Frontal cortex (tissue), 4 donors: ENCODE measurements at places on chromosomes 16 and 17. TPM values are rescaled to one million over a fixed set of nuclear protein-coding genes. Genes with fewer than 3 reads are reported as not detected.
A peak's percentile ranks its signal among the peaks of the same experiment; 100 is the strongest.

- no peak for DNase-seq
Measured at GRCh38 chr17:13152501-13152900, 134.7 kb upstream of the ELAC2 start.

- no peak for DNase-seq
Measured at GRCh38 chr17:29102741-29103181, 59.8 kb downstream of the PIPOX start.

DNA sequence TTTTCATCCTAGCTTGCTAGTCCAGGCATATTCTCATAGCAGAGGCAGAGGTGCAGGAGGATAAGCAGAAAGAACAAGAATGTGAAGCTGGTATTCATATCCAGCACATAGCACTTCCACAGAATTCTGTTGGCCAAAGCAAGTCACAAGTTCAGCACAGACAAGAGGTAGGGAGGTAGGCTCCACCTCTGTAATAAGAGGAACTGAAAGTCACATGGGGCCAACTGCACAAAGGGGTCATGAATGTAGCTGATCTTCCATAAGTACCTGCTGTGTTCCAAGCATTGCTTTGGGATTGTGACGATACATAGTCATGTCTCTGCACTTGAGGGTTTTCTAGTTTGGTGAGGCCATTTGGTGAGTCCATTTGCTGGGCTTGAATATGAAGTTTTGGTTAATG, 110.8 kb upstream of the MPHOSPH6 start:
- DNase-seq = no peak

Gene SLC6A2
- under 0.01 TPM for total RNA-seq

Gene MYH11
- total RNA-seq = 1.2 TPM

Gene MEFV
- total RNA-seq = under 0.01 TPM

- DNase-seq = no peak
Measured at GRCh38 chr17:57880086-57880456, 30.2 kb upstream of the MRPS23 start.

DNA sequence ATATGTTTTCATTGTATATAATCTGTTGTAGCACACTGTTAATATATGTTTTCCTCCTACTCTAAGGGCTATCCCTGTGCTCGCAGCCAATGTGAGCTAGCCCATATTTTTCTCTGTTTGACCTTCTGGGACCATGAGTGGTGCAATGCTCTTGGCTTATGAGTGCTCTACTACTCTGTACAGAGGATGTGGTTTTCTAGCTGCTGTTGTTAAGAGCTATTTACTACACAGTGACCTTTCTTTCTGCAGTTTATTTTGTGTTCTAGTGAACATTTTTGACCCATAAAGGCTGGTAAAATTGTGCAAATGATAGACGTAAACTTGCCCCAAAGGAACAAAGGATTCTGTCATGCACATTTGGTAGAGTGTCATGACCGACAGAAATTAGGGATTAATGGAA, 84.1 kb upstream of the CPHXL start:
- no peak for DNase-seq

Gene RGS9
- 15.1 TPM for total RNA-seq

Gene ARHGAP27
- total RNA-seq = 1.2 TPM

Gene TMEM100
- 3.3 TPM for total RNA-seq

Gene SSTR5
- total RNA-seq = not detected

GRCh38 chr16:54080524-54081008, 206.0 kb downstream of the IRX3 start:
- DNase-seq = no peak

- no peak for DNase-seq
Measured at GRCh38 chr16:12580809-12581208, 222.9 kb downstream of the CPPED1 start.

DNA sequence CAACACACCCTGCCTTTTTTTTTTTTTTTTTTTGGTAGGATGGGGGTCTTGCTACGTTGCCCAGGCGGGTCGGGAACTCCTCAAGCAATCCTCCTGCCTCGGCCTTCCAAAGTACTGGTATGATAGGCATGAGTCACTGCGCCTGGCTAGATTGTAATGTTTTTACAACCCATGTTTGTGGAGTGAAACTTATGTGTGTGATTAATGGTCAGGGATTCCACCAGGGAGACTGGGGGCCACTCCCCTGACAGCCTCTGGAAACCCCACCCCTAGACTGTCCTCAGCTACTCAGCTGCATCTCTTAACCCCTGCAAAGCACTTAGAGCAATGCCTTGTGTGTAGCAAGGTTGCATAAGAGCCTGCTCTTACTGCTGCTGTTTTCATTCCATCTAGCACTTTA, 220.5 kb downstream of the PARN start:
- DNase-seq = no peak

Gene GPR142
- not detected for total RNA-seq

GRCh38 chr16:69477546-69477945, 53.1 kb downstream of the CYB5B start:
- no peak for DNase-seq

- peak; percentile 88 for DNase-seq
Measured at GRCh38 chr17:7241783-7242716, at the start of gene GABARAP. GABARAP (minus strand) TSS chr17:7242449; CDS start chr17:7242330, 119 bp downstream.

DNA sequence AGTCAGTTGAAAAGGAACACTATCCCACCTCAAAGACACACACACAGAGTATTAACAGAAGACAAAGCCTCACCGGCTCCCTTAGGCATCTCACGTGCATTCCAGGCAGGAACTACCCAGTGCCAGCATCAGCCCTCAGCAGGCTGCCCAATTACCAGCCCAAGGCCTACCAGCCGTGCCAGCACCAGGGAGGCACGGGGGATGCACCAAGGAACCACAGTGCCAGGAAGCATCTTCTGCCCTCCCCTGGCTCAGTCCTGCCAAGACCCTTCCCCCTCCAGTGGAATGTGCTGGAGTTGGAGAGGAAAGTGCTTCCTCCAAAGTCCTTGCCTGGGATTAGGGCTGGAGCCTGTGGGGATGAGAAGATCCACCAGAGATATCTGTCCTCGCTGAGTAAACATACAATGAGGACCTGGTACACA, 11.0 kb upstream of the KRT19 start:
- DNase-seq = no peak

GRCh38 chr17:63809970-63810369, 17.3 kb upstream of the PSMC5 start:
- DNase-seq = no peak

- no peak for DNase-seq
Measured at GRCh38 chr16:82995286-82995923, 368.6 kb downstream of the CDH13 start.

Gene ITGA2B
- 0.82 TPM for total RNA-seq

GRCh38 chr17:77843896-77844295, 114.6 kb upstream of the TNRC6C start:
- no peak for DNase-seq

- peak; percentile 59 for DNase-seq
Measured at GRCh38 chr17:19647697-19648474, 665 bp upstream of the ALDH3A2 start.

DNA sequence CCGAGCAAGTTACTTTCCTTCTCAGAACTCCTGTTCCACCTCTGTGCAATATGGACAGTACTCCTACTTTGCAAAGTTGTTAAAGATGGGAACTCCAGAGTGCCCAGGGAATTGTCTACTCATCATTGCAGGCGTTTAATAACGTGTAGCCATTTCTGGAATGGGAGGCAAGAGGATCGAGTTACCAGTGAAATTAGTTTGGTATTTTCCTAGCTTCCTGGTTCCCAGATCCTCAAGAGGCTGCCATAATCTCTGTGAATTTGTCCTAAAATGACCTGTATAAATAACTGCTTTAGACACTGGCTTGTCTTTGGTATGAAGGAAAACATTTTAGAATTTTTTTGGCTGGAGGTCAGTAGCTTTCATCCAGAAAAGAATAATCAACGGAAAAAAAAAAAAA, 27.7 kb downstream of the WWOX start:
- no peak for DNase-seq

GRCh38 chr16:30958175-30959079, 873 bp downstream of the SETD1A start:
- no peak for DNase-seq

Gene TSR3
- total RNA-seq = 39.5 TPM

DNA sequence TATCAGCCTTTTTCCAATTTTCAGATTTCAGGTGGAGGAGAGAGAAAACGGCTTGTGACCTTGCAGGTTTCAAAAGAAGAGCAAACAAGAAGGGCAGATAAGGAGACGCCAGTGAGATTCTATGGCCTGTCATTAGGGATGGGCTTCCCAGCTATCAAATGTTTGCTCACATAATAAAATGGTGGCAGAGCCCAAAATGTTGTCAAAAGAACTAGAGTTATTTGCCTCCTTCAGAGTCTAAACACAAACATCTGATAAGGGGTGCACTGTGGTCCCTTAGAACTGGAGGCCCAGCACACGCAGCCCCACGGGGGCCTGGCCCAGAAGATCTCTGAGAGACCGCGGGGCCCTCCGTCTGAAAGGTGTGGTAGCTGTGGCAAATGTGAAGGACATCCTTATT, 46.1 kb upstream of the DDX52 start:
- no peak for DNase-seq
